ENCODE measurements at places on chromosomes 1 and 21. TPM values are rescaled to one million over a fixed set of nuclear protein-coding genes. Genes with fewer than 3 reads are reported as not detected.
A peak's percentile ranks its signal among the peaks of the same experiment; 100 is the strongest.

ANGPTL1 gene
- 3.6 TPM for polyA plus RNA-seq

TAS1R2 gene
- polyA plus RNA-seq = not detected

GRCh38 chr1:175792136-175792535, 48.7 kb upstream of the TNR start:
- DNase-seq = no peak

FBXO2 gene
- polyA plus RNA-seq = 0.54 TPM

DNA sequence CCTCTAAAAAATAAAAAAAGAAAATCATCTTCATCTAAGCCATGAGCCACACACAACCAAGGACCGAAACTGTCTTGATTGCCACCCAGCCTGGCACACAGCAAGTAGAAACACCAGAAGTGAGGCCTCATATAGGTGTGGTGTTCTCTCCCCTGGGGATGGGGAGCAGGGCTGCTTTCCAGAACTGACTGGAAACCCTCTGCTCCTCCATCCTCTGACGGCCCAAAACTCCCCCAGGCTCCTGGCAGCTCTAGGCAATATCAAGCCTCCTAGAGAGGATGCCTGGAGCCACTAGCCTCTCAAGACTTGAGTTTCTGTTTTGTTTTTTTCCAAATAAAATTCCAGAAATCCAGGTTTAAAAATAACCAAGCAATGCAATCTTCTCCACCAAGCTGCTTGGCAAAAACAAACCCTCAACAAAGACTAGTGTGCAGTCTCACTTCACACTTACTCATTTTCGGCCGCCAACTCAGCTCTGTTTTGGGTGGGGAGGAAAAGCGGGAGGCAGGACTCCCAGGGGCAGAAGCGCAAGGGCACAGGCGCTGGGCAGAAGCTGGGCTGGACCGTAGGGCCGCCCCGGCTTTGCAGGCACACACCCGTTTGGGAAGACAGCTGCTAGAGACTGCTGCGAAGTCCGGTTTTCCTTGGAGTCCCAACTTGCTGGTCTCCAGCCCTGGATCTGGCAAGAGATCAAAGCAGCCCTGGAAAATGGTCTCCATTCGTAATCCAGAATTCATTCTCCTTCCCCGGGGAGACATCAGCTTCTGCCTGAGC, 78.2 kb upstream of the CAPZB start:
- DNase-seq = peak; percentile 89

SLC2A5 gene
- polyA plus RNA-seq = 0.25 TPM

- DNase-seq = no peak
Observed at GRCh38 chr1:55456971-55457370, 241.8 kb upstream of the USP24 start.

CELA3A gene
- not detected for polyA plus RNA-seq

IL12RB2 gene
- polyA plus RNA-seq = not detected

GRCh38 chr1:7587108-7587772, 183.9 kb upstream of the VAMP3 start:
- DNase-seq = no peak

SPRR2B gene
- polyA plus RNA-seq = not detected

GRCh38 chr21:44875316-44875700, 1.8 kb upstream of the PTTG1IP start:
- DNase-seq = peak; percentile 64

GRCh38 chr1:10304295-10304694, 93.9 kb downstream of the KIF1B start:
- DNase-seq = no peak

TMEM82 gene
- not detected for polyA plus RNA-seq

ARHGAP29 gene
- polyA plus RNA-seq = 145 TPM

GRCh38 chr1:170664093-170664827, at the start of gene PRRX1:
Gene PRRX1, plus strand, starts transcription at chr1:170664131. Its CDS starts 88 bp downstream, at chr1:170664219.
- peak; percentile 56 for DNase-seq

GRCh38 chr1:78651241-78651640, 1.6 kb downstream of the IFI44 start:
- DNase-seq = no peak

DNA sequence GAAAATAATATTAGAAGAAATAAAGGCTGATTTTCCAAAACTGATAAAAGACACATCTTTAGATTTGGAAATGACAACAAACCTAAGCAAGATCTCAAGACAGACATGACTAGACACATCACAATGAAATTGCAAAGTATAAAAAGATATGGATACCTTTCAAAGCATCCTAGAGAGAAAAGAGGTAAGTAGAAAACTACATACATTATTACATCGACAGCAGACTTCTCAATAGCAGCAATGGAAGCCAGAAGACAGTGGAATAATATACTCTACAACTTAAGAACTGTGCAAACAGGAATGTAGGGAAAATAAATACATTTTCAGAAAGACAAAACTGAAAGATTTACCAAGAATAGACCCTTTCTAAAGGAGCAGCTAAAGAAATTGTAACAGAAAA, 50.2 kb downstream of the DENND1B start:
- peak; percentile 42 for DNase-seq

DNA sequence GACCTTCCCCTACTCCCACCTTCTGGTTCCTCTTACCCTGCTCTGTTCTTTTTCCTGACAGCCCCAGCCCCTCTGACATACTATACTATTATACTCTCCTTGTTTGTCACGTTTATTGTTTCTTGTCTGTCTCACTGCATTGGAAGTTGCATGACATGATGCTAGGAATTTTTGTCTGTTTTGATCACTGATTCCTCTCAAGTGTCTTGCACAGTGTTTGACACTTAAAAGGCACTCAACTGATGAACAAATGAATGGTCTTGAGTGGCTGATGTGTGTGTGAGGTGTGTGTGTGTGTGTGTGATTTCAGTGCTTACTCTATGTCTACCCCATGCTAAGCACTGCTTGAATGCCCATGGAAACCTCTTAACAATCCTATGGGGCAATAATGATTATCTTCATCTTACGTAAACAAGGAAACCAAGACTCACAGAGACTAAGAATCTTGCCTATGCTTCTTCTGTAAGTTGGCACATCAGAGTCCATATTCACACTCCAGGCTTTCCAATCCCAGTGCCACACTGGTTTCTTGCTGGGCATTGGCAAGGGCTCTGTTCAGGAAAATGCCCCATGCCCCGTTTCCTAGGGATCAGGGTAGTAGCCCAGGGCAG, 59.7 kb downstream of the ATP1A1 start:
- DNase-seq = no peak

OR2T2 gene
- polyA plus RNA-seq = not detected

- peak; percentile 83 for DNase-seq
Observed at GRCh38 chr1:25469177-25469576, 38.5 kb downstream of the MACO1 start.

DNA sequence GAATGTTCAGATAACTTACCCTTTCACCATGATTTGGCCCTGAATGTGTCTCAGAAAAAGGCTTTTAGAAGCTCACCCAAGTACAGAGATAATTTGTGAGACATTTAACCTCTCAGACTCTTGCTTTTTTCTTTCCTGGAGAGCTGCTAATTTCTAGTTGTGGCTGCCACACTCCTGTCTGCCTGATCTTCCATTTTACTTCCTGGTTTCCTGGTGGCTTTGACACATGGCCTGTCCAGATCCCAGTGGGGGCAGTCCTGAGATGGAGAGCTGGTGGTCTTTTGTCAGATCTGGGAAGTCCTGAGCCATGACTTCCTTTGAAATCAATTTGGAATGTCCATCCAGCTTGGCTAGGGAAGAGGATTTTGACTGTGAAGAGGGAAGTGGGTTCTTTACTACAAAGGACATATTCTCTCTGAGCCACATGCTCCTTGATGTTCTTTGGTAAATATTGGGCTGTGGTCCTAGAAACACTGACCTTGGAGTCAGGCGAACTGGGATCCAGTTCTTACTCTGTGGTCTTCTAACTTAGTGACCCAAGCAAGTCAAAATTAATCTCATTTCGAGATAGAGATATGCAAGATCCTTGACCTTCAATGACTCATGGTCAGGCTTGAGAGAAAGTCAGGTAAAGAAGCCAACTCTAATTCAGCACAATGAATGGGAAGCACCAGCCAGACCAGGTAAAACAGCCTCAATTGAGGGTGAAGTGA, 78.0 kb upstream of the HSD17B7 start:
- no peak for DNase-seq

BTBD8 gene
- 1.6 TPM for polyA plus RNA-seq

GRCh38 chr1:81690676-81691453, 109.9 kb upstream of the ADGRL2 start:
- peak; percentile 39 for DNase-seq

DNA sequence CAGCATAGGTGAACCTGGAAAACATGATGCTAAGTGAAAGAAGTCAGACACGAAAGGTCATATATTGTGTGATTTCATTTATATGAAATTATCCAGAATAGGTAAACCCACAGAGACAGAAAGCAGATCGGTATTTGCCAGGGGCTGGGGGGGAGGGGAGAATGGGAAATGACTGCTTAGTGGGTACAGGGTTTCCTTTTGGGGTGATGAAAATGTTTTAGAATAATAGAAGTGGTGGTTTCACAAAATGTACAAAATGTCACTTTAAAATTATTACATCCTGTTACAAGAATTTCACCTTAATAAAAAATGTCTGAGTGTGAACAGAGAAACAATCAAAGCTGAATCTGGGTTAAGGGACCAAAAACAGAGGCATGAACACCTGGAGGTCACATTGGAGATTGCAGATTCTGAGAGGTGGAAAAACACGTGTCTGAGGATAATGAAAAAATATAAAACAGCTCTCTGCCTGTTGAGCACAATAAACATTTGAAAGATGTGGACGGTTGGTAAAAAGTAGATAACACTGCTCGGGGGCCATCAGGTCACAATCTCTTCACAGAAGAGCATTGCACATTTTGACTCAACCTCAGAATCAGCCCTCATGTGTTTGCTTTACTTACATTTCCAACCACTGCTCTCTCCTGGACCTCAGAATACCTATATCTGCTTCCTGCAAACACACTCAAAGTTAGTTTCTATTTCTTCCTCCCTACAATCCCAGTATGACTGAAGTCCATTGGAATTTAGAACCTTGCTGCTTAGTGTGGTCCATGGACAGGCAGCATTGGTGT, 3.2 kb downstream of the SLAMF6 start:
- no peak for DNase-seq

DNA sequence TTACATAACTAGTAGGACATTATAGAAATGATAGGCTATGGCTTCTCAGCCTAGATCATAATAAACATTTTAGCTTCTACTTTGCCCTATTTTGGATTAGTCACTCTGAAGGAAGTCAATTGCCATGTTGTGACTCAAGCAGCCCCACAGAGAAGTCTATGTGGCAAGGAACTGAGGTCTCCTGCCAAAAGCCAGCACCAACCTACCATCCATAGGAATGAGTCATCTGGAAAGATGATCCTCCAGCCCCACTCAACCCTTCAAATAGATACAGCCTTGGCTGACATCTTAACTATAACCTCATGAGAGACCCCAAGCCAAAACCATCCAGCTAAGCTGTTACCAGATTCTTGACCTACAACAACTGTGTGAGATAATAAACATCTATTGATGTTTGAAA, 76.3 kb upstream of the BEND5 start:
- DNase-seq = peak; percentile 96

SPAG17 gene
- not detected for polyA plus RNA-seq

All from GM23248 (cell line).